CD4-positive, alpha-beta T cell (primary cell): ENCODE measurements at places on chromosomes 3 and 15.

DNA sequence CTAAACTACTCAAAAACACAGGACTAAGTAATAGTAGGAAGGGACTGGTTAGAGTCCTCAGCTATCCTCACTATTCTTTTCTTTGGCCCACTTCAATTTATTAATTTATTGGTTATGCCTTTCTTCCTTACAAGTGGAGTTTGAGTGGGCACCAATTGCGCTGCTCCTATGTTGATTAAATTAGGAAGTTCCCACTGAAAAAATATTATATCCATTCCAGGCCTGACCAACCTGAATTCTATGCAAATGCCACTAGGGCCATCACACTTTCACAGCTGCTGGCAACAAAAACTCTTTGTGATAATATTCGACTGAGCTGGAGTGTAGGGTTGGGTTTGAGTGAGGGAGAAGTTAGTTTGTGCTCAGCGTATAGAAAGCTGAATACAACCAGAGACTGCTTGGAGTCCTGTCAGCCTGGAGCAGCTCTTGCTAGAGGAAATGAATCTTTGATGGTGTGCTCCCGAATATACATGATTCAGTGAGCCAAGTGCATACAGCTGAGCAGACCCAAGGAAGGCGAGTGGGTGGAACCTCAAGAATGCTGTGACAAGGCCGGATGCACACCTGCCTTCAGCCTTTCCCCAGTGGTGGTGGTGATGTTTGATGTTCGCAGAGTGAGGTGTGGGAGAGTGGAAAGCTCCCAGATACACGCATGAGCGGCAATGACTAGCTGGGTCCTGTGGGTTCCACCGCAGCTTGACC, 1.5 kb downstream of the ARHGEF3 start:
- peak; percentile 82 for DNase-seq

- DNase-seq, result no peak
These were observed 480.5 kb upstream of the ARRDC4 start for GRCh38 chr15:97479957-97480356.

DNA sequence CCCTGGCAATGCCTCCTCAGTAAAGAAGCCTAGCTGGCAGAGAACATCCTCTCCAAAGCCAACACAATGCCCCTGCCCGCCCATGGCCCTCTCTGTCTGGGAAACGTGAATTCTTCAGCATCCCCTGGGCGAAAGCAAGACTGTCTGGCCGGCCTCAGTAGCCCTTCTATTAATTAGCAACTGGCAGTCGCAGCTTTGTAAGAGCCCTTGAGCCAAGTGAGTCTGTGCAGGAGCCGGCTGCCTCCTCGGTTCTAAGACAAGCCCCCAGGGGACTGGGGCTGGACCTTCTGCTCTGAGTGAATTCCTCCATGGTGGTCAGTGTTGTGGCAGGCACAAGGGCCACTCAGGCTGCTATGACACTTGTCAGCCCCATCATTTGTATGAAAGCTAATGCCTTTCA, 7.4 kb downstream of the HCN4 start:
- no peak for DNase-seq

- no peak for DNase-seq
These were observed 171.1 kb upstream of the CGNL1 start for GRCh38 chr15:57205027-57205855.

DNA sequence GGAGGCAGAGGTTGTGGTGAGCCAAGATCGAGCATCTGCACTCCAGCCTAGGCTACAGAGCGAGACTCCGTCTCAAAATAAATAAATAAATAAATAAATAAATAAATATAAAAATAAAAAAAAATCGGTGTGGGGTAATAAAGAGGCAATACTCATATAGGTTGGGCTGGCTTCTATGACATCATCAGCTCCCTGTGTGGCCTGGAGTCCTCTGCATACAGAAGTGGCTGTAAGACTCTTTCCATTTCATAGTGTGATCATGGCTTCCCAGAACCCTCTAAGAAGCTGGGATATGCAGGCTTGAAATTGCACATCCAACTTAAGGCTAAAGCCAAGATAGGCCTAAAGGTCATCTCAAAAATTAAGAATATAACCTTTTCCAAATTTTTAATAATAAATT, 101.6 kb downstream of the ZIC4 start:
- no peak for DNase-seq

DNA sequence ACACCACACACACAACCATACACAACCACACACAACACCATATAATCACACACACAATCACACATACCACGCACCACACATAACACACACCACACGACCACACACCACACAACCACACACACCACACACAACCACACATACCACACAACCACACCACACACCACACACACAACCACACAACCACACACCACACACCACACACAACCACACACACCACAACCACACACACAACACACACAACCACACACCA, 24.2 kb downstream of the CPN2 start:
- no peak for DNase-seq

GRCh38 chr3:194624956-194625355, 8.3 kb downstream of the TMEM44 start:
- DNase-seq, result no peak

DNA sequence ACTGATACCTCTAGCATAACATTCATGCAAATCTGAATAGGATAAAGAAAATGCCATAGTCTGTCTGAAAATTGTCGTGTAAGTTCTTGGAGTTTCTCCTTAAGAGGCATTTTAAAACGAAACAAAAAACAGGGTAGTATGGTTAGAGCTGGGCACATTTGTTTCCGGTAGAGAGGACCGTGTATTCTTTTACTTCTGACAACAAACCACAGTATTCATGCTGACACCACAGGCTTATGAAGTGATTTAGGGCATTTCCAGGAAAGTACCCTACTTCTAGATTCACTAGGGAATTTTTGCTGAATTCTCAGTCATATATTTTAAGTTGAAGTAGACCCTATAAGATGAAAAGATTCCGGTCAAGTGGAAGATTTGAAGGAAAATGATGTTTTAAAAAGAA, 541.3 kb downstream of the UNC13C start:
- DNase-seq, result no peak

DNA sequence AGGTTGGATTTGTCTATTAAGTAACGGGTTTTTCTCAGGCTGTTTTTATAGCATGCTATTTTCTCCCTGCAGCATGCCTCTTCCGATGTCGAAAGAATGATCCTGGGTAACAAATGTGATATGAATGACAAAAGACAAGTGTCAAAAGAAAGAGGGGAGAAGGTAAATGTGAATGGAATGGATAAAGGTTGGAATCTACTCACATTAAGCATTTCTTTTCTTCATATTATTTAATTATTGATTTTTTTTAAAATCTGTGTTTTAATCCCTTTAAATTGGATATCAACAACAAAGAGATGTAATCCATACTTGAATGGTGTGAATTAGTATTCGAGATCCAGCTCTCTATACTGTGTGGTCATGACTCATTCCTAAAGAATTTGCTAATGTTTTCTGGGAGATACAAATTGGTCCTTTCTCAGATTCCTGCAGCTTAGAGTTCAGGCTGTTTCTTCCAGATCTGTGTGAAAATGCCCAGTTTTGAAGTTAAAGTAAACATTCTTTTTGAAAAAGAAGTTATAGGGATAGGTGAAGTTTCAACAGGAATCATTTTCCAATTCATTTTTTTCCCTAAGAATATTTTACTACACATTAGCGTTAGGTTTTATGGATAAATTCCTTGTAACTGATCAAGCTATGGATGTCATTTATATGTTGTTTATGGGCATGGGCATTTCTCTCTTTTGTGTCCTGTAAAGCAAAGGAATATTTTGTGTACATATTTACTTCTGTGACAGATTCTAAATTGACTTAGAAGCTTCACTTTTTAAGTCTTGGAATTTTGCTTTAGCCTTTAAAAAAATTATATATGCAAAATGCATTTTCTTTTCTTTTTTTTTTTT, 20.8 kb upstream of the APH1B start:
- DNase-seq, result no peak

GRCh38 chr3:180626844-180627243, 24.9 kb downstream of the TTC14 start:
- DNase-seq, result no peak

DNA sequence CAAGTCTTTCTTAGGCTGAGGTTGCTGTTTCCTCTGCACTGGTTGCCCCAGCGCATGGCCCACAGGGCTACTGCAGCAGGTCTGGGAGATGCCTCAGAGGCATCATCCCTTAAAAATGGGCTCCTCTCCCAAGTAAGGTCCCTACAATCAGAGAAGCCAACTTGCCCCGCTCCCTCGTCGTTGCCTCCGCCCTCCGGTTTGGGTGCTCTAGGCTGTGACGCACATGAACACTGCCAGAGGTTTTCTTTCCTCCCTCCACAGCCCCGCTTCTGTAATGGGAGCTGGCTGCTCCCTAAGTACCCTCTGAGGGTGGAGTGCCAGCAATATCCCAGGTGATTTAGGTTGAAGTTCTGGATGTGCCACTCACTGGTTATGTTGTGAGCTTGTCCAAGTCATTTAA, 14.0 kb downstream of the MAGEF1 start:
- no peak for DNase-seq

DNA sequence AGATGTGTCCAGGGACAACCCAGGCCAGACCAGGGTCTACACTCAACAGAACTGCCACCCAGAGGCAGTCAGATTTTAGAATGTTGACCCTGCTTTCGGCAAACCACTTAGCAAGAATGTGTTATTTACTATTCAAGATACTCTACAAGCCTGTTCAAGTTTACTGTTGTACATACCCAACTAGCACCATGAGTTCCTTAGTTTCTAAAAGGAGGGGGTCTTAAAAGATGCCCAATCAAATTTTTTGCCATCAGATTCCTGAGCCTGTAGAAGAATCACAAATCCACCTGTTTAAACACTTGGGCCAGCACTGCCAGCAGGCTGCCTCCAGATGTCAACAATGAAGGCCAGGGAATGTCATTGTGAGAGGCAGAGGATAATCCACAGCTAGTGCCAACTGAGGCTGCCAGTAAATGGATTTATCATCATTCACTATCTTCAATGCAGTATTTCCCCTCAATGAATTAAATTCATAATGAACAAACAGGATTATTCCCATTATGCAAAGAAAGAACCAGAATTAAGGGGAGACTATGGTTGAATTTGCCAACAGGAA, 43.5 kb upstream of the SNRPA1 start:
- no peak for DNase-seq

GRCh38 chr3:181711325-181712135, at the start of gene SOX2:
TSS of gene SOX2 (plus strand) at chr3:181711925. CDS start at chr3:181712361, 436 bp downstream.
- no peak for DNase-seq

DNA sequence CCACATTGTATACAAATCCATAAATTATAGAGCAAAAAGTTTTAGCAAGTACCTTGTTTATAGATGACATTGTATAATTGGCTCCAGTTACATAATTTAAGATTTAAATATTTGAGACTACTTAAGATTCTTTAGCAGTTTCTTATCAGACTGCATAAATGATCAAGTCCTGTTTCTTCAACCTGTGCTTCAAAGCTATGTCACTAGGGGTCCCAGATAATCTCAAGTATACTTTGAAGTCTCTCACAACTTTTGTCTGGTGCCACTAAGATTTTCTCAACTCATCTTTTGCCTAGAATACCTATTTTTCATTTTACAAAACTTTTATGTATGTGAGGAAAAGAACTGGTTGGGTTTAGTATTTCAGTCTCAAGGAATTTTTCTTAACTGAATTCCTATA, 205.5 kb downstream of the STAG1 start:
- DNase-seq, result peak; percentile 36

DNA sequence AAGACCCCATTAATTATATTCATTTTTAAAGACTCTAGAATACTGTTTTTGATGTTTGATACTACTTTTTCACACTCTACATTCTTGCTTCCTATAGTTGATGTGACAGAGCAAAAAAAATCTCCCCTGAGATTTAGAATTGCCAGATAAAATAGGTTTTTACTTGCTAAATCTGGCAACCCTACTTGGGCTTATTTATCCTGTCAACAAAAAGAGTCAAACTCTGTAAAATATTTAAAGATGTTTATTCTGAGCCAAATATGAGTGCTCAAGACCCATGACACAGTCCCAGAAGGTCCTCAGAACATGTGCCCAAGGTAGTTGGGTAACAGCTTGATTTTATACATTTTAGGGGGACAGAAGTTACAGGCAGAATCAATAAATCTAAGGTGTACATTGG, 72.3 kb downstream of the DAPK2 start:
- DNase-seq, result no peak

- no peak for DNase-seq
These were observed 240.2 kb downstream of the SCAPER start for GRCh38 chr15:76664895-76665294.

DNA sequence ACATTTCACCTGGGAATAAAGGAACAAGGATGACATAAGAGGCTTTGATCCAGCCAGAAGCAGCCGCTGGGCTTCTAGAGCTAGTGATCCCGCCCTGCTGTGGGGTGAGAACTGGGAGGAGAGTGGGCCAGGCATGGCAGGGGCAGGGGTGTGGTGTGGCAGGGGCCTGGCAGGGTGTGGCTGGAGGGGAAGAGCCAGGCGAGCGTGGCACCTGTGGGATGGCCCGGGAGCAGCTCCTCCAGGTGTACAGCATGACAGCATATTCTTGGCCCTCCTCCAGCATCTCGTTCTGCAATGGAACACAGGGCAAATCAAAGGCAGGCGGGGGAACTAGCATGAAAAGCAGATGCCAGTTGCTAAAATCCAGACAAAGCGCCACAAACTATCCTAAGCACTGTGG, 35.5 kb downstream of the CYFIP1 start:
- DNase-seq, result no peak

DNA sequence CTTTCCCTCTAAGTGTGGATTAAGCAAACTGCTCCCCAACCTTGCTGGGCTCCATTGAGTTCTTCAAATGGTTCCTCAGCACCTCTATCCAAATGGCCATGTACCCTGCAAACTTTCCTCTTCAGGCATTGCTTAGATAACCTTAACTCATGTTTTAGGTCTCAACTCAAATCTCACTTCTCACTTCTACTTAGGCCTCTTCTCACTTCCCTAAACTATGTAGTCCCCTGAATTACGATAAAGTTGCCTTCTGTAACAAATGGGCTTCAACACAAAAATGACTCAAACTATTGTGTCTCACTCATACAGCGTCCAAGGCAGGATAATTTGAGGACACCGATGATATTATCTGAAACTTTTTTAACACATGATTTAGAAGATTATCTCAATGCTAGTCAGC, 62.4 kb upstream of the STAC start:
- DNase-seq, result no peak

GRCh38 chr15:36263666-36264065, 315.8 kb upstream of the CDIN1 start:
- no peak for DNase-seq

GRCh38 chr3:5258526-5258925, 71.0 kb downstream of the EDEM1 start:
- no peak for DNase-seq

- DNase-seq, result peak; percentile 66
These were observed 506 bp upstream of the ATP1B3 start for GRCh38 chr3:141875893-141876380.

- DNase-seq, result no peak
These were observed 573.2 kb upstream of the MDFIC2 start for GRCh38 chr3:70885636-70886035.

DNA sequence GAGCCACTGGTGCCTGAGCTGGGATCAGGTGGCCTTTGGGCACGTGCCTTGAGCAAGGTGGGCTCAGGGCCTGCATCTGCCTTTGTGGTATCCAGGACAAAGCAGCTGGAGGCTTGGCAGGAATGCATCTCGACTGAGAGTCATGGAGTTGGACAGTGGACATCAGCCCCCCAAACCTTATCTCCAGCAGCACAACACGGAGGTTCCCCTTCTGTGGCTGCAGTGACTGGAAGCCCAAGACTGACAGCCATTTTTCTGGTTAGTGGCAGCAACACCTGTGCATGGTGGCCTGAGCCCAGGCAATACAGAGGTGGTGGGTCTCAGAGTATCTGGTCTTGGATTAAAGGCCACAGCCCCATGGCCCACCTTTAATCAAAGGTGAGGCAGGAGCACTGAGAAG, 27.8 kb upstream of the TSEN2 start:
- no peak for DNase-seq
